Hippocampal formation (tissue), 2 donors: ENCODE measurements at places on chromosomes 4 and X.

DNA sequence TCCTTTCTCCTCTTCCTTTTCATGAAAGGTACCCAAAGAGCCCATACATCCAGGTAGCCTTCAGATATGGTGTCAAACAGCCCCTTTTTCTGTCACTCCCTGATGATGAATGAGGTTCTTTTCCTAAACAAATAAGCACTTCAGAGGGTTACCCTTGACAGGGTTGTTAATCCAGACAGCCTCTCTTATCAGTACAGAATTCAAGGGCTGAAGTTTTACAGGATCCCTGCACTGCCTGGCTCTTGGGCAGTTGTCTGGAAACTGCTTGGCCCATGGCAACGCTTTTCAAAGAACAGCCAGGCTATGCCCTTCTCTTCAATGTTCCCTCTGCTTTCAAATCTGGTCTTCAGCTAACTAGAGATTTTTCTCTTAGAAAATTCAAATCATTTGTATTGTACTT, 352.6 kb upstream of the FAM241A start:
- no peak for DNase-seq

- no peak for DNase-seq
Measured at GRCh38 chr4:23866450-23867075, 23.3 kb downstream of the PPARGC1A start.

GRCh38 chr4:95358421-95358820, 190.4 kb downstream of the UNC5C start:
- no peak for DNase-seq

- no peak for DNase-seq
Measured at GRCh38 chrX:848386-848785, 217.8 kb downstream of the SHOX start.

DNA sequence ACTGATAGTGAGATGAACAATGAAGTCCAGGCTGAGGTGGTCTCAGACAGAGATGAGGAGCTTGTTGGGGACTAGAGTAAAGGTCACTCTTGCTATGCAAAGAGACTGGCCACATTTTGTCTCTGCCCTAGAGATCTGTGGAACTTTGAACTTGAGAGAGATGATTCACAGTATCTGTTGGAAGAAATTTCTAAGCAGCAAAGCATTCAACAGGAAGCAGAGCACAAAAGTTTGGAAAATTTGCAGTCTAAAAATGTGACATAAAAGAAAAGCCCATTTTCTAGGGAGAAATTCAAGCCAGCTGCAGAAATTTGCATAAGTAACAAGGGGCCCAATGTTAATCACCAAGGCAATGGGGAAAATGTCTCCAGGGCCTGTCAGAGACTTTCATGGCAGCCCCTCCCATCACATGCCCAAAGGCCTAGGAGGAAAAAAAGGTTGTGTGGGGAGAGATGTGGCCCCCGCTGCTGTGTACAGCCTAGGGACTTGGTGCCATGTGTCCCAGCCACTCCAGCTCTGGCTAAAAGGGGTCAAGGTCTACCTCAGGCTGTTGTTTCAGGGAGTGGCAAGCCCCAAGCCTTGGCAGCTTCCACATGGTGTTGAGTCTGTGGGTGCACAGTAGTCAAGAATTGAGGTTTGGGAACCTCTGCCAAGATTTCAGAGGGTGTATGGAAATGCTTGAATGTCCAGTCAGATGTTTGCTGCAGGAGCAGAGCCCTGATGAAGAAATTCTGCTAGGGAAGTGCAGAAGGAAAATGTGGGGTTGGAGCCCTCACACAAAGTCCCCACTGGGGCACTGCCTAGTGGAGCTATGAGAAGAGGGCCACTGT, 262.8 kb downstream of the DKK2 start:
- no peak for DNase-seq

DNA sequence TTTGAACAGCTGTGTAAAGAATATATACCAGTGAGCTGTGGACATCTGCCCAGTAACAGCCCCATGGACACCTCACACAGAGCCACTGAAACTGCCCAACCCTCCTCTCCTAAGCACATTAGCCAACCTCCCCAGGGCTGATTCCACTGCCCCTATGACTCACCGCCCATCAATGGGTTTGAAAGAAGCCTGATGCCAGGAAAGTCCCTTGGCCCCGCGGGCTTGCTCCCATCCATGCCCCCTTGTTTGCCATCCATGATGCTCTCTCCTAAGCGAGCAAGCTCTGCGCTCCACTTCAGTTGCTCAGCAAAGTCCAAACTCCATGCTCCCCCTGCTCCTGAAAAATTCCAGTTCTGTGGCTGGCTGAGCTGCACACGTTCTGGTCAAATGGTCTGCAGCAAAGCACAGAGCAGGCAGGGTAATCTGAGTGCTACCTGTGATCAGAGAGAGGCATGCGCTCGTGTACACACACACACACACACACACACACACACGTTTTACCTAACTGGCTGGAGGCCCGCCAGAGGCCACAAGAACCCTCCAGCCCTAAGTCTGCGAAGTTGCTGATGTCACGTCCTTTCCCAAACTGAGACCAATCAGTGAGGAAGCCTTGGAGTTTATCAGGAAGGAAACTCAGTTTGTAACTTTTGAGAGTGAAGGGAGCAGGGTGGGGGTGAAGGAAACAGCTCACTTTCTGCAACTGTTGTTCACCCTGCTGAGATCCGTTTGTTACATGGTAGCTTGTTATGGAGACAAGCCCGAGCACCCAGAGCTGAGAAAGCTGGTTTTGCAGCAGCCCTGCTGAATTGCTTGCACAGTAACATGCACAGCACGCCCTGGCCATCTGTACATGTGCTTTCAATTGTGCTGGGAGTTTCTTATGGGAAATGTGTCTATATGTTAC, at the start of gene ASB9:
TSS of gene ASB9 (minus strand) at position 466 of the 904 bp plus-strand sequence. CDS start at position 257, 209 bp downstream.
- DNase-seq, result no peak

DNA sequence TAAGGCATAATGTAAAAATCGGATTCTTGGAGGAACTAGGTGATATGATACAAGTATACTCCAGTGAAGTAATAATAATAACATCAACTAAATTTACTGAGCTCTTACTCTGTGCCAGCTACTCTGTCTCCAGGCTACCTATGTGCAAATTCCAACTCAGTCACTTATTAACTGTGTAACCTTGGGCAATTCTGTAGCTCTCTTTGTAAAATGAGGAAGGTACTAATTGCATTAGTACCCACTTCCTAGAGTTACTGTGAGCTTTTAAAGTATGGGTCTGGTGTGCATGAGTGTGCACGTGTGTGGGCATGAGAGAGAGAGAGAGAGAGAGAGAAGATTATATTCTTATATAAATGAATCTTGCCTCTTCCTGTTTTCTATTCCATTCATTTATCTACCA, 169.9 kb downstream of the KCNIP4 start:
- DNase-seq, result no peak

DNA sequence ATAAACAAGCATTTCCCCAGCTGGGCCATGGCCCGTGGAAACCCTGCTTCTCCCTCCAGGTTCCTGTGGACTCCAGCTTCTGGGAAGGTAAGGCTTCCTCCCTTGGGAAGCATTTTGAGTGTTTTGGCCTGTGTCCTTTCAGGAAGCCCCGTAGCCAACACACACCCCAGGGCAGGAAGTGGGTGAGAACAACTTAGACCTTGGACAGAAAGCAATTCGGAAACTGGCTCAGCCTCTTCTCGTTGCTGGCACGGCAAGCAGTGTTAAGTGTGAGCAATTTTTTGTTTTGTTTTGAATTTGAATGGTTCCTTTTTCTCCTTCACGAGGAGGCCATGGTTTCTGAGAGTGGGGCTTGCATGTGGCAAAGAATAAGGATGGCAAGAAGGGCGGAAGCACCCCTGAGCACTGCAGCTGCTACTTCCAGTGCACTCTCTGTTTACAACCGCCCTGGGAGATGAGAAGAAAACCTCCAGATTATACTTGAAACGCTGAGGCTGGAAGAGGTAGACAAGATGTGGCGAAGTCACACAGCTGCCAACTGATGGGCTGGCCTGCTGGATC, 14.1 kb upstream of the CYTL1 start:
- no peak for DNase-seq

- DNase-seq, result no peak
Measured at GRCh38 chr4:160510928-160511327, 1408.0 kb downstream of the RAPGEF2 start.
